ENCODE measurements at places on chromosomes 12 and 14. TPM values are rescaled to one million over a fixed set of nuclear protein-coding genes. Genes with fewer than 3 reads are reported as not detected.

SERPINA5 gene
- 0.06 TPM for total RNA-seq

NFE2 gene
- not detected for total RNA-seq

PLBD1 gene
- total RNA-seq = 0.06 TPM

FGF23 gene
- not detected for total RNA-seq

IFNG gene
- total RNA-seq = not detected

TAS2R14 gene
- total RNA-seq = 1.7 TPM

ANKRD33 gene
- total RNA-seq = not detected

CD4 gene
- total RNA-seq = 0.92 TPM

PCED1B gene
- 0.80 TPM for total RNA-seq

LRP10 gene
- total RNA-seq = 86.0 TPM

- DNase-seq = no peak
Measured at GRCh38 chr12:45611061-45611460, 118.4 kb upstream of the ARID2 start.

DNA sequence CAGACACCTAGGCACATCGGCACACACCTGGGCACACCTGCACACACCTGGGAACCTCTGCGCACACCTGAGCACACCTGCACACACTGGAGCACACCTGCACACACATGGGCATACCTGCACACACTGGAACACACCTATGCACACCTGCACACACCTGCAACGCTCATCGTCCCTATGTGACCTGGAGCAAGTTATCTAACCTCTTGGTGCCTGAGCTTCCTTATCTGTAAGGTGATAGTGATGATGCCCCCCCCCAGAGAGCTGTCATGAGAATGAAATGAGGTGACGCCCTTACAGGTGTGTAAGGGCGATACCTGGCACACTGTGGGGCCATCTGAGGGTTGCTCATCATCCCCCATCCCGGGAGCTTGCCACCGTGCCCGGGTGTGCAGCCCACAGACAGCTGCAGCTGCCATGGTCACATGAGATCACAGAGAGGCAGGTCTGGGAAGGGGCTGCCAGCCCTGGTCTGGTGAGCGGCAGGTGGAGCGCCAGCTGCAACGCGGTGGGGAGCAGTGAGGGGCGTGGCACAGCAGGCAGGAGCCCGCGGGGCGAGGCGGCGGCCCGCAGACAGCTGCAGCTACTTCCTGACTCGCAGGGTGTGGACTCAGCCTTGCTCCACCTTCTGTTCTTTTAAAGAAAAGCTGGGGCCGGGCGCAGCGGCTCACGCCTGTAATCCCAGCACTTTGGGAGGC lies 59.9 kb upstream of the FBRSL1 start:
- peak; percentile 71 for DNase-seq

DNA sequence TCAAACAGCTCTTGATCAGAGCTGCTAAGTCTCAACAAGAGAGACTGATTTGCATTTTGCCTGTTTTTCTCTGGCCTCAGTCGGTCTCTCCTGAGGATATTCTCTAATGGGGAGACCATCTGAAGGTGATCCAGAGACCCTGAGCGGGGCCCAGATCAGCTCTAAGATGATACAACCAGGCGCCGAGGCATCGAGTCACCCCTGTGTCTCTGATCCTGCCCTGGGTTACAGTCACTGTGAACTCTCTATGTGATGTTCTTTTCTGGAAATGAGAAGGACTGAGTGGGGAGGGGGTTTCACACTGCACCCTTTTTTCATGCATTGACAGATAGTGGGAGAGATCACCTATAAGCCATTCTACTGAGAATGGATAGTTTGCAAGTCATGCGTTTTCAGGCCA lies 247.6 kb upstream of the PWP1 start:
- DNase-seq = no peak

GRCh38 chr14:23132970-23133369 lies 13.9 kb upstream of the CEBPE start:
- DNase-seq = no peak

DNA sequence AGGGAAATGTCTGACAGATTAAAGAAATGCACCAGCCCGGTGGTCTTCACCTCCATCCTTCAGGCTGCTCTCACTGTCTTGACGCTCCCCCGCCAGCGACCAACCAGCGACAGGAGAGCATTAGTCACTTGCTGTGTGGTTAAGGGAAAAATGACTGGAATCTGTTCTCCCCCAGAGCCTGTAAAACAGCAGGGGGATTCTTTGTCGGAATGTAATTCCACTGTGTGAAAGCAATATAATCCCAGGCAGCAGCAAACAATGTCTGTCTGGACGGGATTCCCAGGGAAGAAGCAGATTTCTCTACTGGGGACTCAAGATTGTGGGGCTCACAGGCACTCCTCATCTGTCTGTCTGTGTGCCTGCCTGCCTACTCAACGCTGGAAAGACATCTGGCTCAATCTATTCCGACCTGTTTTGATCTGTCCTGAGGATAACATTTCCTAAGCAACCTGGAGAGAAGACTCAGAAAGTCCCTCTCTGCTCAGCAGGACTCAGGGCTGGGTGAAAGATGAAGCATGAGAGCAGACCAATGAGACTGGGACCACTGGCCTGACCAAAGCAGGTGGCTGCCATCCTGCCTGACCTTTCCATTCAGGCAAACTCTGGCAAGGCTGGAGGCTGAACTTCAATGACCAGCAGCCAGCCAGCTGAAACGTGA lies 54.6 kb downstream of the NUAK1 start:
- peak; percentile 85 for DNase-seq

DNA sequence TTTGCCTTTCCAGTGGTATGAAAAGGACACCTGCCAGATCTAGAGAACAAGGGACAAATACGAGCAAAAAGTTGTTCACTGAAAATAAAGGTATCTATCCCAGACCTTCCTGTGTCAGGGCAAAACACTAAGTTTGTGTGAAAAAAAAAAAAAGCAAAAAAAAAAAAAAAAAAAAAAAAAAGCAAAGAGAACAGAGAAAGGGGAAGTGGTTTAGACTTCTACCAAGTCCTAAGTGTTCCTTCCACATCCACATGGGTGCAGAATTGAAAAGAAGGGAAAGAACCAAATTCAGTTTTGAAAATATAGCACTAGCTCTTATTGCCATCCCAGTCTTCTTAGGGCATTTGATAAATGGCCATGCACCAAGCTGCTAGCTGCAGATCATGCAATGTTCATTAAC lies 41.7 kb downstream of the ZCRB1 start:
- no peak for DNase-seq

DNA sequence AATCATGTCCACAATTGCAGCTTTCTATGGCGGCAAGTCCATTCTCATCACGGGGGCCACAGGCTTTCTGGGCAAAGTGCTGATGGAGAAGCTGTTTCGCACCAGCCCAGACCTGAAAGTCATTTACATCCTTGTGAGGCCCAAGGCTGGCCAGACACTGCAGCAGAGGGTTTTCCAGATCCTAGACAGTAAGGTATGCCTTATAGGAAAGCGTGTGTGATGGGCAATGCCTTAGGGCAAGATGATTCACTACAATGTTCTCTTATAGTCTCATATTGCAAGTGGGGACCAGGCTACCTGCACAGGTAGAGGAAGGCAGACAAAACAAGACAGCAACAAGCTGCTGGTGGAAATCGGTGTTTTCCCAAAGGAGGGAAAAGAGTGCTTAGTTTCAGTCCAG lies 110.5 kb downstream of the ERGIC2 start:
- DNase-seq = no peak

DNA sequence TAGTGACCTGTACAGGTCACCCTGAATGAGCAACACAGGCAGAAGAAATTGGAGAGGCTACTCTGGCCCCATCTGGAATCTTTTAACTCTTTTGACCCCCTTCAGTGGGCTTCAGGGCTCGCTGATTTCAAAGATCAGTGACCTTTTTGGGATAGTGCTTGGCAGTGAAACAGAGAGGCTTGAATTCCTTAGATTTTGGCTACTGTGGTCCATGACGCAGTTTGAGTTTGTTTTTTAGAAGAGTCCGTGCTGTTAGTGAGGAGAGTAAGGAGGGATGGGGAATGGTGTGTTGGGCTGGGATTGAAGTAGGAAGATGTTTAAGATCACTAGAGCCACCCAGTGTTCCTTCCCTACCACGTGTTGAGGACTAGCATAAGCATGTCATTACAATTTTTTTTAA lies 16.5 kb downstream of the TMEM30B start:
- no peak for DNase-seq

- no peak for DNase-seq
Measured at GRCh38 chr14:68199554-68200151, 380.1 kb downstream of the RAD51B start.

DNA sequence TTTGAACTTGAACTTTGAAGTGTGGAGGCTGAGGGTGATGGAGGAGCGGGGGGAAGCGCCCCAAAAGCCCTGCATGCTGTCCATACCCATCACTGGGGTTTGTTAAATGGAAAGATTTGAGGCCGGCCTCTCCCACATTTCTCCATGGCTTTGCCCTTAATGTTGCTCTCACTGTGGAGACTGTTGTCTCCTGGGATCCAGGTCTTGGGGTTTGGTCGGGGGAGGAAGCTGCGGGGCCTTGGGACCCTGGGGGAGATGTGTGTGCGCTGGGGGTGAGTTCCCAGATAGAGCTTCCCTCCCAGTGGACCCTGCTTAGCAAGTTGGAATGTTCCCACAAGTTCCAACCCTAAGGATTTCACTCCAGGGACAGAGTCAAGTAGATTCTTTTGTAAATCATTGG lies 28.0 kb upstream of the LRTM2 start:
- no peak for DNase-seq

DNA sequence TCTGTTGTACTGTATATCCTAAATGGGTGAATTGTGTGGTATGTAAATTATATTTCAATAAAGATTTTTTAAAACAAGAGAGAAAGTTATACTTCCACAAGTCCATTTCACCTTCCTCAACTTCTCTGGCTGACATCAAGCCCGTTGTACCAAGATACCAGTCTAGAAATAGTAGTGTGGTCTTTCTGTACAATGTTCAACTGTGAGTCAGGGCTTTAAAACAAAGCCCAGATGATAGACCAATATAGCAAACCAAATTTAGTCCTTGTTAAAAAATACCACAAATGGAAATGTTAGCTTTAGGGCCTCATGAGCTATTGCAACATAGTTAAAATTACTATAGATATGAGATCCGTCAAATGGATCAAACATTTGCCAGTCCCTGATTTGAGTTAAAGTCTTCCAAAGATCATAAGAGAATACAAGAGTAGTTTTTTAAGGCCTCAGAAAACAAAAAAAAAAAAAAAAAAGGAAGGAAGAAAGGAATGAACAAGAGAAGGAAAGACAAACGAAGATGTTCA lies 49.0 kb upstream of the EGLN3 start:
- no peak for DNase-seq

DNA sequence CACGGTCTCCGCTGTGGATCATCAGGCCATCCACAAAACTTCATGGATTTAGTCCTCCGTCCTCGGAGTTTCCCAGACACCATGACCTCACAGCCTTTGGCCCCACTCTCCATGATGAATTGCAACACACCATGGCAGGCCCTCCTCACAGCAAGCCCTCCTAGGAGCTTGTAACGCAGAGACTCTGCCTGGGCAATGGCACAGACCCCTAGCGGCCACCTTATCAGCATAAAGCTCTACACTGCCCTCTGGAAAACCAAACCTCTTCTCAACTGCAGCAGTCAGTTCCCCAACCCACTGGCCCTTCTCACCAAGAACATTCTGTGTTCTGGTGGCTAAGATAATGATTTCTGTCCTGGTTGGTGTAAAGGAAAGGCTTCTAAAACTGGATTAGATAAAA lies 238.4 kb upstream of the USP15 start:
- DNase-seq = no peak

- DNase-seq = no peak
Measured at GRCh38 chr12:1801303-1801975, 18.9 kb upstream of the LRTM2 start.

DNA sequence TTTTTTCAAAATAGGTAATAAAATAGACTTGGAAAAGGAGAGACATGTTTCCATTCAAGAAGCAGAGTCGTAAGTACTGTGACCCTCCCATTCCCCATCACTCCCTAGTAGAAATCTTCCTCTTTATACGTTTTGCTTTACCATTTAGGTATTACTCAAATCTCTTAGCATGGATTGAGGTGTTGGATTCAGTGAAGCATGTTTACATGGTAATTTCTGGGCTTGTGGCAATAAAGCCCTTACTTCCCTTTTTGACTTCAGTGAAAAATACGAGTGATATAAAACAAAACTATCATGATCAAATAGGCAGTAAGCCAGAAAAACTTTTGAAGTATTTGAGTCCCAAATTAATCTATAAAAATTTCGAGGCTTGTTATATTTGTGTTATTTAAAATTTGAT lies 27.4 kb downstream of the RAB21 start:
- DNase-seq = no peak

GRCh38 chr12:109595321-109595902 lies 21.8 kb downstream of the MVK start:
- DNase-seq = no peak

DNA sequence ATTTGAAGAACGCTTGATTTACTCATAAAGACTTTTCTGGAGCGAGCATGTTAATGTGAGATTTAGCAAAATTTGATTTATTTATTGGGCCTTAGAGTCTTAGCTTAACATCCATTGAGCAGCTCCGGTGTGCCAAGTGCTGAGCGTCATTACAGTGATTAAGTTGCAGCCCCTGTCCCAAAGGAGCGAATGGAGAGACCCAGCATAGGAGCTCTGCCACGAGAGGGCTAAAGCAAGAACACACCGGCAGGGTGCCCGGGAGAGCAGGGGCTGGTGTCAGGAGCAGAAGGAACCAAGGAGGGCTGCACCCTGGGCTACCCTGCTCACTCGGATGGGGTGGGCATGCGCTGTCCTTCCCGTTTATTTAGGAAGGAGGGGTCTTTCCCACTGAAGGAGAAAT lies 50.6 kb downstream of the PPP2R5C start:
- no peak for DNase-seq

DNA sequence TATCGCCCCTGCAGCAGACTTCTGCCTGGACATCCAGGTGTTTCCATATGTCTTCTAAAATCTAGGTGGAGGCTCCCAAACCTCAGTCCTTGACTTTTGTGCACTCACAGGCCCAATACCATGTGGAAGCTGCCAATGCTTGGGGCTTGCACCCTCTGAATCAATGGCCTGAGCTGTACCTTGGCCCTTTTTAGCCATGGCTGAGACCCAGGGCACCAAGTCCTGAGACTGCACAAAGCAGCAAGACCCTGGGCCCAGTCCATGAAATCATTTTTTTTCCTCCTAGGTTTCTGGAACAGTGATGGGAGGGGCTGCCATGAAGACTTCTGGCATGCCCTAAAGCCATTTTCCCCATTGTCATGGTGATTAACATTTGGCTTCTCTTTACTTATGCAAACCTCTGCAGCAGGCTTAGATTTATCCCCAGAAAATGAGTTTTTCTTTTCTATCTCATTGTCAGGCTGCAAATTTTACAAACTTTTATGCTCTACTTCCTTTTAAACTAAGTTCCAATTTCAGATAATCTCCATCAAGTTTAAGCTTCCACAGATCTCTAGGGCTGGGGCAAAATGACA lies 1445.8 kb upstream of the FLRT2 start:
- no peak for DNase-seq

GRCh38 chr12:127293507-127294310 lies 973.3 kb upstream of the TMEM132C start:
- peak; percentile 78 for DNase-seq

GRCh38 chr12:62268956-62269355 lies 8.8 kb downstream of the USP15 start:
- peak; percentile 52 for DNase-seq

DNA sequence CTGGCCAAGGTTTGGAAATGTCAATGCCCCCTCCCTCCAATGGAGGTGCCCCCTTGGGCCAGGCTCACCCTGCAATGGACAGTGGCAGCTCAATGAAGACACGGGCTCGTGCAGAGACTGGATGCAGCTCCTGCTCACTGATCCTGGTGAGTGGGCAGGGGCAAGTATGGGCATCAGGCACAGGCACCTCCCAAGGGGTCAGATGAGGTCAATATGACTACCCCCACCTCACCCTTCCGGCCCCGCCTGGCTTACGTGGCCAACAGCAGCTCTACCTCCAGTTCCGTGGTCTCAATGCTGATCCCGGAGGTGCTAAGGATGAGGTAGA lies 13.6 kb downstream of the ITGA7 start:
- no peak for DNase-seq

- DNase-seq = no peak
Measured at GRCh38 chr14:104150136-104151025, 12.0 kb downstream of the KIF26A start.
